ENCODE measurements at places on chromosomes 13 and 19. TPM values are rescaled to one million over a fixed set of nuclear protein-coding genes. Genes with fewer than 3 reads are reported as not detected.

DNA sequence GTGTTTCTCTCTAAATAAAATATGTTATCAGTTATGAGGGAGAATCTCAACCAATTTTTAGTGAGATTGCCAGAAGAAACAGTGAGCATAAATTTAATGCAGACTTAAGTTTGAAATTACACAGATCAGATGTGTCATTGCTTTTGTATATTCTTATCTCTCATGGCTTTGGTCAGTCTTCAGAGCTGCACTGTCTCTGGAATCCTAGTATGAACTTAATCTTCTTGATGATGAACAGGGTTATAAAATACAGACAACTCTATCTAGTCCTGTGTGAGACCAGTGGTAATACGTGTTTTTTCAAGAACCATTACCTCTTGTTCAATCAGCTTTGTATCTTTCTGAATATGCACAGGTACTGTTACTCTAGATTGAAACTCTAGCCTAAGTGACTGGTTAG lies 528.0 kb downstream of the DACH1 start:
- no peaks in the 10 kb centered on the region for H3K4me1 ChIP-seq
- H3K27me3 ChIP-seq = no peaks in the 10 kb centered on the region
- H3K27ac ChIP-seq = no peak overlapping the region
- DNase-seq = no peak
- no peak overlapping the region for H3K4me3 ChIP-seq

DNA sequence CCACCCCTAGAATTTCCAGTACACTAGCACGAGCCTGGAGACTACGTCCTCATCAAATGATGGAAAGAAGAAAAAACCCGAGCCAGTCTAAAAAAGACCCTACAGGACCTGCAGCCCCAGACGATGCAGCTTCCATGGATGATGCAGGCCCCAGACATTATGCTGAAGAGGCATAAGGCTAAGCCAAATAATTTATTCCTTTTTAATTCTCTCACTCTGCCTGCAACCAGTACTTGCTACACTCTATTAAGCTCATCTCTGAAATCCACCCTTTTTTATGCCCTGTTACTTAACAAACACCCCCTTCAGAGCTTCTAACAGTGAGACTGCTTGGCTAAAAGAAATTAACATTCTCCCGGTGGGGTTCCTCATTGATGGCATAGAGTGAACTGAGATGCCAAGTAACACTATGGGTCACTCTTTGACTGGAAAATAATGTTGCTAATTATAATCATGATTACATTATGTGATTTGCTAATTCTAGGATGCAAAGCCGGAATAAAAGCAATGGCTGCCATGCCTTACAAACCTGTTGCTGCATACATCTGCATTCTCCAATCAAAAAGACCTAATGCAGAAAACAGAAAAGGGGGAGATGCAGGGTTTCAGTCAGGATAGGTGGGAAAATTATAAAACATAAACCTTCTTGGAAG lies 1462.4 kb downstream of the UQCRFS1 start:
- no peak overlapping the region for H3K4me3 ChIP-seq
- H3K27ac ChIP-seq = no peak overlapping the region
- no peaks in the 10 kb centered on the region for H3K27me3 ChIP-seq
- no peaks in the 10 kb centered on the region for H3K36me3 ChIP-seq
- DNase-seq = no peak

- H3K27me3 ChIP-seq = no peaks in the 10 kb centered on the region
- peaks cover 4% of the 10 kb centered on the region for H3K36me3 ChIP-seq
- H3K27ac ChIP-seq = peak overlapping the region; percentile 94
- H3K4me1 ChIP-seq = peaks cover 21% of the 10 kb centered on the region
- peak; percentile 19 for DNase-seq
- H3K4me3 ChIP-seq = peak overlapping the region; percentile 95
These were observed 505 bp upstream of the SHKBP1 start for GRCh38 chr19:40576151-40576584.

GRCh38 chr19:39398297-39398864 lies 7.2 kb downstream of the MED29 start:
- H3K27me3 ChIP-seq = no peaks in the 10 kb centered on the region
- H3K4me3 ChIP-seq = peak overlapping the region; percentile 71
- H3K4me1 ChIP-seq = peaks cover 45% of the 10 kb centered on the region
- H3K36me3 ChIP-seq = no peaks in the 10 kb centered on the region
- peak overlapping the region; percentile 99 for H3K27ac ChIP-seq

- H3K4me3 ChIP-seq = no peak overlapping the region
- no peaks in the 10 kb centered on the region for H3K27me3 ChIP-seq
- DNase-seq = no peak
- peaks cover 10% of the 10 kb centered on the region for H3K36me3 ChIP-seq
- H3K4me1 ChIP-seq = peaks cover 2% of the 10 kb centered on the region
These were observed 18.2 kb downstream of the C13orf46 start for GRCh38 chr13:113955691-113956090.

DNA sequence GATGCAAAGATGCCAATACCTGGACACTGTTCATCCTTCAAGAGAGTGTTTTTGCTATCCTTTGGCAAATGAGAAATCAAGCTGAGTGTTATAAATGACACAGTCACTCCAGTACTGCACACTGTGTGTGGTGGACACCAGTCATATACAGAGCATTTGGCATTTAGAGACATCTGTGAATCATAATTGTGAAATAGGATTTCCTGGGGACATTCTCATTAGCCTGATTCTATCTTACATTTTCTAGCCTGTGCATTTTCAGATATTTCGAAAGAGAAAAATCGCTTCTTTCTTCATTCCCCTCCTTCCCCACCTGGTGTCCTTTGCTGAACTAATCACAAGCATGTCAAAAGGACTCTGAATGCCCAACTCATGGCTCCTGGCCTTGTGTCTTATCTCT lies 781.0 kb upstream of the ARGLU1 start:
- DNase-seq = no peak
- no peaks in the 10 kb centered on the region for H3K4me1 ChIP-seq
- H3K27ac ChIP-seq = no peak overlapping the region

- H3K36me3 ChIP-seq = peaks cover 11% of the 10 kb centered on the region
- H3K4me1 ChIP-seq = peaks cover 3% of the 10 kb centered on the region
- no peak for DNase-seq
- no peak overlapping the region for H3K27ac ChIP-seq
- H3K4me3 ChIP-seq = peak overlapping the region; percentile 69
- peaks cover 84% of the 10 kb centered on the region for H3K27me3 ChIP-seq
These were observed 421 bp upstream of the GPR12 start for GRCh38 chr13:26760832-26761582.

DNA sequence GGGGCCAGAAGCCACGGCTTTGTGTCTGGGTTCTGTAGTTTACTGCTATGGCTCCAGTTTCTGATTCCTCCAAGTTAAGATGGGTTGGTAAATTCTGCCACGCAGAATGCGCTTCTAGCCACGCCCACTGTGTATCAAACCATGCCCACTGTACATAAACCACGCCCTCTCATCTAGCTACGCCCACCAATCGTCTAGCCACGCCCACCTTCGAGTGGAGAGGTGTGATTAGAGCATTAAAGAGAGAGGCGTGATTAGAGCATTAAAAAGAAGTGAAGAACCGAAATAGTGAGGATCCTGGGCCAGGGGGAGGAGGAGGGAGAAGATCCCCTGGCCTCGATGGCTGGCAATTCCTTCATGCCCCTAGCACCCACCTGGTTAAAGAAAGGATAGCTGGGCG lies 43.7 kb upstream of the ADGRE5 start:
- peaks cover 7% of the 10 kb centered on the region for H3K4me1 ChIP-seq
- H3K36me3 ChIP-seq = no peaks in the 10 kb centered on the region
- H3K4me3 ChIP-seq = no peak overlapping the region
- no peak for DNase-seq
- H3K27ac ChIP-seq = no peak overlapping the region

GRCh38 chr19:43905897-43906296 lies 29.2 kb downstream of the ZNF45 start:
- peaks cover 3% of the 10 kb centered on the region for H3K4me1 ChIP-seq
- H3K27ac ChIP-seq = no peak overlapping the region
- no peak overlapping the region for H3K4me3 ChIP-seq
- H3K27me3 ChIP-seq = no peaks in the 10 kb centered on the region
- no peak for DNase-seq

- no peaks in the 10 kb centered on the region for H3K36me3 ChIP-seq
- H3K4me1 ChIP-seq = no peaks in the 10 kb centered on the region
- H3K4me3 ChIP-seq = no peak overlapping the region
- DNase-seq = no peak
- H3K27me3 ChIP-seq = no peaks in the 10 kb centered on the region
These were observed 1550.9 kb downstream of the PCDH9 start for GRCh38 chr13:65679240-65679639.

DNA sequence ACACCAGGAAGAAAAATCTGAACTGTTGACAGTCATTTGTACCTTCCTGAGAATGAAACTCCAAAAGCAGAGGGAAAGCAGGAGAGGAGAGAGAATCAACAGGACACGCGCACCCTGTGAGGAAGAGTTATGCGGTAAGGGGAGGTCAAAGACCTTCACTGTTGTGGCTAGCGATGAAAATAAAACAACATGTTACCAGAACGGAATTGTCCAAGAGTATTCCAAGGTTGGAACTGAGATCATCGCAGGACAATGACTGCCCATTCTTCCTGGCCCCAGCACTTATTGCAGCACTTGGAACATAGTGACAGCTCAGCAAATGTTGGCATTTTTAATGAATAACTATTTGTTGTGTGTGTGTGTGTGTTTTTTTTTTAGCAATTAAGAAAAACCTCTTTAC lies 176.0 kb upstream of the TSC22D1 start:
- H3K27ac ChIP-seq = no peak overlapping the region
- no peak for DNase-seq
- peaks cover 4% of the 10 kb centered on the region for H3K4me1 ChIP-seq

GRCh38 chr13:77523834-77524728 lies 11.4 kb upstream of the SCEL start:
- H3K4me1 ChIP-seq = no peaks in the 10 kb centered on the region
- H3K27ac ChIP-seq = no peak overlapping the region
- DNase-seq = no peak
- H3K27me3 ChIP-seq = peaks cover 34% of the 10 kb centered on the region
- H3K4me3 ChIP-seq = no peak overlapping the region

- no peak overlapping the region for H3K4me3 ChIP-seq
- H3K27me3 ChIP-seq = no peaks in the 10 kb centered on the region
- no peaks in the 10 kb centered on the region for H3K36me3 ChIP-seq
- no peaks in the 10 kb centered on the region for H3K4me1 ChIP-seq
These were observed 70.0 kb downstream of the GPC6 start for GRCh38 chr13:93296584-93296983.

GRCh38 chr13:39405107-39405506 lies 197.9 kb downstream of the LHFPL6 start:
- no peak for DNase-seq
- H3K4me3 ChIP-seq = no peak overlapping the region
- peaks cover 24% of the 10 kb centered on the region for H3K27me3 ChIP-seq
- peaks cover 2% of the 10 kb centered on the region for H3K4me1 ChIP-seq
- no peak overlapping the region for H3K27ac ChIP-seq
- no peaks in the 10 kb centered on the region for H3K36me3 ChIP-seq

GRCh38 chr19:3623716-3624115 lies 2.9 kb downstream of the CACTIN start:
- DNase-seq = no peak
- H3K4me3 ChIP-seq = no peak overlapping the region
- peaks cover 23% of the 10 kb centered on the region for H3K4me1 ChIP-seq
- no peaks in the 10 kb centered on the region for H3K27me3 ChIP-seq
- H3K27ac ChIP-seq = no peak overlapping the region

DNA sequence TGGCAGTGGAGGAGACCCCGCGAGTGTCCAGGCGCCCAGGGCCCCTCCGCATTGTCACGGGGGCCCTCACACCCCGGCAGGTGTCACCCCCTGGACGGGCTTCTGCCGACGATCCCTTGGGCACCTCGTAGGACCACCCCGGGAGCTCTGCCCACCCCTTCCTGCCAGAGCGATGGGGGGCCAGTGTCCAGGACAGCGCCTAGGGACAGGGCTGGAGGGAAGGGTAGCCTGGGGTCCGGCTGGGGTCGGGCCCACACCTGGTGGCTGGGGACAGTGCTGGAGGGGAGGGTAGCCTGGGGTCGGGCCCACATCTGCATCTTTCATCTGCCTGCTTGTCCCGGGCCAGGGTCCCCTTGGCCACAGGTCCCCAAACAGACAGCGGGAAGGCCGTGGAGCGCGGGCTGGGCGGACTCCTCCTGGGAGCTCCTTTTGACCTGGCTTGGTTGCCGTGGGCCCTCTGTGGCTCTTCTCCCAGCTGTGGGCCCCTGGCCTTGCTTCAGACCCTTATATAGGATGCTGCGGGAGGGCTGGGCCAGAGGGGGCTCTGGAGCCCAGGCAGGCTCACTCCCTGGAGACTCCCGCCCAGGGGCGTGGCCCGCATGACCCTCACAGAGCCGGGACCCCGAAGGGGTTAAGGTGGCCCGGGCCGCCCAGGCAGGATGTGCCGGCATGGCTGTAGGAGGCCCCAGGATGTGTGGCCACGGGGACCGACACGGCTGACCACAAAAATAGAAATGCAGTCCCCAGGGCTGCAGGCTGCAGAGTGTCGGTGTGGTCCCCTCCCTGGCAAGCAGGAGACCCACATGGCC lies 74.1 kb upstream of the MCF2L start:
- no peaks in the 10 kb centered on the region for H3K36me3 ChIP-seq
- no peak overlapping the region for H3K27ac ChIP-seq
- H3K4me3 ChIP-seq = peak overlapping the region; percentile 43
- peaks cover 14% of the 10 kb centered on the region for H3K4me1 ChIP-seq
- no peak for DNase-seq
- peaks cover 21% of the 10 kb centered on the region for H3K27me3 ChIP-seq

DNA sequence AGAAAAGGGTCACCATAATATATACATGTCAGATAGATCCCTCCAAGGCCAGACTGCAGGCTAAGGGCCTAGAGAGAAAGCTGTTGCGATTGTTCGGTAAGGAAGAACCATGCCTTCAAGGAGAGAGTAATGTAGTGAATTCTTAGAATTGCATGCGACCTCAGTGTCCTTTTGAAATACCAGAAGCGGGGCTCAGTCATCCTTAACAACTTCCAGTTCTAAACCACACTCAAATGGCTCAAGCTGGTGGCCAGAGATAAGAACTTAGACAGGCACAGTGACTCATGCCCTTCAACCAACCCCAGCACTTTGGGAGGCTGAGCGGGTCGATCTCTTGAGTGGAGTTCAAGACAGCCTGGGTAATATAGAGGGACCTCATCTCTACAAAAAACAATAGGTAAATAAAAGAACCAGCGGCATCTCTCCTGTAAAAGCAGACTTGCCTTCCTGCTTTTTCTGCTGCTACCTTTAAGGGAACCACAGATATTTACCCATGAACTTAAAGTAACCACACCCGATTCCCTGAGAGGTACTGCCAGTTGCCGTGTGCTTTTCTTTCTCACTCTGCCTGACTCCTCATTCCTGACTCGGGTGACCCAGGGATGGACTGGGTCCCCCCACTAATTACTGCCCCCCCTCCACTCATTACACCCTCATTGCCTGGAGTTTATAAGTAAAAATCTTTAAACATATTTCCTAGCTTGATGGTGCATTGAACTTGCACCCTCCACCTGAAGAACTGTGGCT lies 15.4 kb upstream of the SIGLEC6 start:
- H3K36me3 ChIP-seq = peaks cover 2% of the 10 kb centered on the region
- H3K4me3 ChIP-seq = no peak overlapping the region
- peaks cover 76% of the 10 kb centered on the region for H3K27me3 ChIP-seq
- peaks cover 7% of the 10 kb centered on the region for H3K4me1 ChIP-seq

GRCh38 chr19:51365965-51366388 lies at the start of gene ETFB:
ETFB (minus strand) TSS chr19:51366388; CDS start chr19:51366326, 62 bp downstream.
- H3K4me1 ChIP-seq = peaks cover 53% of the 10 kb centered on the region
- DNase-seq = no peak
- no peaks in the 10 kb centered on the region for H3K36me3 ChIP-seq
- peak within 1 kb of the TSS; percentile 99 for H3K4me3 ChIP-seq

FOXA3 gene
- total RNA-seq = not detected

CCDC70 gene
- not detected for total RNA-seq

C2CD4C gene
- not detected for total RNA-seq

DCT gene
- 0.16 TPM for total RNA-seq

CGB5 gene
- total RNA-seq = not detected

MARK4 gene
- total RNA-seq = 28.9 TPM

LGALS14 gene
- not detected for total RNA-seq

ZNF559 gene
- 5.3 TPM for total RNA-seq
